ENCODE measurements at places on chromosomes 1 and 21. TPM values are rescaled to one million over a fixed set of nuclear protein-coding genes. Genes with fewer than 3 reads are reported as not detected.

GRCh38 chr1:151501474-151501873 lies 9.7 kb upstream of the CGN start:
- DNase-seq: peak; percentile 86
- H3K27ac ChIP-seq: peak overlapping the region; percentile 86
- H3K4me1 ChIP-seq: peaks cover 36% of the 10 kb centered on the region

DNA sequence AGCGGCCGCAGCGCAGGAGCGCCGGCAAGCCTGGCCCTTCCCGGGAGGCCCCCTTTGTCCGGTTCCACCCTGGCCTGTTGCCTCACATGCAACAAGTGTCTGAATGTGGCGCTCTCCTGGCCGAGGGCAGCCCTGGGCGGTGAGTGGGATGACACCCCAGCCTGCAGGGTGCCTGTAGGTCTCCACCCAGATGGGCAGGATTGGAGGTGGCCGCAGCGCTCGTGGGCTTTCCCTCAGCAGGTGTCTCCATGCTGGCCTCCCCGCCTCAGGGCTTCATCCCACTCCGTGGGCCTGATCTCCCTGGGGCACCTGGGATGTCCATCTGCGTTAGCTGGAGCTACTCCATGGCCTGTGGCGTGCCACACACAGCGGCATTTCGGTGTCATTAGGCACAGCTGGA lies 1.5 kb downstream of the MIB2 start:
- H3K36me3 ChIP-seq: peaks cover 14% of the 10 kb centered on the region
- peaks cover 10% of the 10 kb centered on the region for H3K4me1 ChIP-seq
- peak overlapping the region; percentile 58 for H3K4me3 ChIP-seq

DNA sequence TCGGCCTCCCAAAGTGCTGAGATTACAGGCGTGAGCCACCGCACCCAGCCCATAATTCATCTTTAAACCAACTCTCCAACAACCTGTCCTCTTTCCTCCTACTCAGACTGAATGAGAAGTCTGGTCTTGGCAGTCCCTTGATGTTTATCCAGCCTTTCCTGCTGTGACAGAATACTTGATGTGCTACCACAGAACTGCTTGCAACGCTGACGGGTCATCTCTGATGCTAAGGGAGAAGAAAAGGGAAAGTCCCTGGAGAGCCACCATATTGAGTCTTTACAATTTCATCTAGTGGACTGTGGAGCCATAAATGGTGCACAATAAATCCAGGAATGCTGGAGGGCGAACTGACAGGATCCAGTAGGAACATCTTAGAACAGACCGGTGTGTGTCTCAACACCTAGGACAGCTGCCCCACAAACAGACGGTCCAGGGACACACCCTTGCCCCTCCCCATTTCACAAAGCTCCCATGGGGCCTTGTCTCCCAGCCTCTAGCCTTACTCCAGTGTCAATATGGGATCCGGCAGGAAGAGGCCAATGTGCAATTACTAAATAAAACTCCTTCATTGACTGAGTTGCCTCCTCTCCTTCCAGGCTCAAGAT lies 30.7 kb downstream of the JAK1 start:
- H3K4me3 ChIP-seq: no peak overlapping the region
- H3K27me3 ChIP-seq: no peaks in the 10 kb centered on the region
- H3K27ac ChIP-seq: peak overlapping the region; percentile 2
- H3K36me3 ChIP-seq: no peaks in the 10 kb centered on the region
- peaks cover 9% of the 10 kb centered on the region for H3K4me1 ChIP-seq
- DNase-seq: peak; percentile 67

Gene TTC22
- 28.2 TPM for polyA plus RNA-seq

Gene AMPD1
- 0.13 TPM for polyA plus RNA-seq

DNA sequence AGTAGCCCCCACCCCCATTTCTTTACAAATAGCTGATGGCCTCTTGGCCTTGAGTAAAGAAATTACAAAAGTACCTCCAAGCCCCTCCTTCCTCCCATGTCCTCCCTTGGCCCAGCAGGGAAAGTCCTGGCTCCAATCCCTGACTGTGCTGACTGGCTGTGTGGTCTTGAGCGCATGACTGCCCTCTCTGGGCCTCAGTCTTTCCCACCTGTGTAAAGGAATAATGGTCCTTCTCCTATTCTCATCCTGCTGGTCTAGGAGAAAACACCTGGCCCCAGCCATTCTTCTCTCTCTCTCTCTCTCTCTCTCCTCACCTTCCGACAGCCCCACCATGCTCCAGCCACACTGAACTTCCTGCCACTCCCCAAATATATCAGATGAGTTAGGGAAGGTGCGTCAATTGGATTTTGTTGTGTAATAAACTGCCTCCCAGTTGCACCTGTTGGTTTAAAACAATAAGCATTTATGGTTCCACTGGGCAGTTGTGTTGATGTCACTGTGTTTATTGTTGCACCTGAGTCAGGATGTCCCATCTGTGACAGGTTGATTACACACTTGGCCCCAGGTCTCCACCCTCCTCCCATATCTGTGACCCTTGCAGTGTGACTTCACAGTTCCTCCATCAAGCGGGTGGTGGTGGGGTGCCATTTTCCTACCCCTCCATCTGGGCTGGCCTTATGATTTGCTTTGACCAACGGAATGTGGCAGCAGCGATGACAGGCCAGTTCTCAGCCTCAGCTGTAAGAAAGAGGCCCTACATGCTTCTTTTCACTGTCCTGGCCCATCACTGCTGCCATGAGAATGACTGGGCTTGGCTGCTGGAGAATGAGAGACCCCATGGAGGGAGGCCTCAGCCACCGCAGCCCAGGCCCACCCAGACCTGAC lies 22.3 kb upstream of the LRP8 start:
- DNase-seq: no peak
- no peak overlapping the region for H3K27ac ChIP-seq
- H3K4me1 ChIP-seq: no peaks in the 10 kb centered on the region
- no peaks in the 10 kb centered on the region for H3K36me3 ChIP-seq
- H3K4me3 ChIP-seq: no peak overlapping the region
- H3K27me3 ChIP-seq: no peaks in the 10 kb centered on the region

Gene CHI3L2
- polyA plus RNA-seq: 2.4 TPM

- H3K4me3 ChIP-seq: no peak overlapping the region
- H3K36me3 ChIP-seq: no peaks in the 10 kb centered on the region
- peaks cover 22% of the 10 kb centered on the region for H3K4me1 ChIP-seq
- no peaks in the 10 kb centered on the region for H3K27me3 ChIP-seq
- no peak overlapping the region for H3K27ac ChIP-seq
- DNase-seq: no peak
Measured at GRCh38 chr1:234868296-234869147, 258.5 kb upstream of the IRF2BP2 start.

Gene IGSF9
- polyA plus RNA-seq: 107 TPM

GRCh38 chr1:112388436-112388835 lies 7.6 kb upstream of the CTTNBP2NL start:
- peak overlapping the region; percentile 39 for H3K27ac ChIP-seq
- no peaks in the 10 kb centered on the region for H3K36me3 ChIP-seq
- no peak for DNase-seq
- peaks cover 43% of the 10 kb centered on the region for H3K4me1 ChIP-seq
- H3K4me3 ChIP-seq: no peak overlapping the region

DNA sequence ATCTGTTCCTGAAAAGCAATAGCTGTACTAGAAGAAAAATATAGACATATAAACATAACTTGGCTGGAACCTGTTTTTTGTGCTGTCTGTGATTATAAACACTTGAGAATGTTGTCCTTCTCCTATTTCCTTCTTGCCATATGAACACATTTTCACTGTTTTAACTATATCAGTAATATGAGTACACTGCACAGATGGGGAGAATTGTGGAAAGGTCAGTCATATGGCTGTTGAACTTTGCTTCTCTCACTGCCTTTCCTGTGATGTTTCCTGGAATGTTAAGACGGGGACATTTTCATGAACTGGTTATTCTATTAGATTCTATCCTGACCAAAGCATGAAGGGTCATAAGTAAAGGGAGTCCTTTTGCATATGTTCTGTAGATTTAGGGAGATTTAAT lies 24.9 kb downstream of the HMCN1 start:
- no peaks in the 10 kb centered on the region for H3K4me1 ChIP-seq
- no peak overlapping the region for H3K4me3 ChIP-seq
- DNase-seq: no peak

GRCh38 chr1:224333309-224333926 lies 3.4 kb upstream of the NVL start:
- no peaks in the 10 kb centered on the region for H3K36me3 ChIP-seq
- no peak for DNase-seq
- H3K27ac ChIP-seq: no peak overlapping the region
- H3K4me3 ChIP-seq: no peak overlapping the region

- no peaks in the 10 kb centered on the region for H3K4me1 ChIP-seq
- no peak overlapping the region for H3K27ac ChIP-seq
- no peak overlapping the region for H3K4me3 ChIP-seq
- DNase-seq: no peak
- no peaks in the 10 kb centered on the region for H3K36me3 ChIP-seq
- peaks cover 7% of the 10 kb centered on the region for H3K27me3 ChIP-seq
Measured at GRCh38 chr1:184004935-184005334, 32.6 kb downstream of the COLGALT2 start.

- H3K27me3 ChIP-seq: peaks cover 20% of the 10 kb centered on the region
- H3K27ac ChIP-seq: no peak overlapping the region
- no peaks in the 10 kb centered on the region for H3K4me1 ChIP-seq
- no peak for DNase-seq
- H3K4me3 ChIP-seq: no peak overlapping the region
- no peaks in the 10 kb centered on the region for H3K36me3 ChIP-seq
Measured at GRCh38 chr1:226569879-226570547, 21.4 kb downstream of the STUM start.

DNA sequence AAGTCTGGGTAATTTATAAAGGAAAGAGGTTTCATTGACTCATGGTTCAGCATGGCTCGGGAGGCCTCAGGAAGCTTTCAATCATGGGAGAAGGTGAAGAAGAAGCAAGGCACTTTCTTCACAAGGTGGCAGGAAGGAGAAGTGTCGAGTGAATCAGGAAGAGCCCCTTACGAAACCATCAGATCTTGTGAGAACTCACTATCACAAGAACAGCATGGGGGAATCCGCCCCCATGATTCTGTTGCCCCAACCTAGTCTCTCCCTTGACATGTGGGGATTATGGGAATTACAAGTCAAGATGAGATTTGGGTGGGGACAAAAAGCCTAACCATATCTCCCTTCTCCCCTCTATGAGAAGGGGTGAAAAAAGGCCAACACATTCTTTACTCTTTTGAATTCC lies 11.2 kb upstream of the IVNS1ABP start:
- H3K4me3 ChIP-seq: no peak overlapping the region
- H3K27ac ChIP-seq: no peak overlapping the region
- DNase-seq: no peak

DNA sequence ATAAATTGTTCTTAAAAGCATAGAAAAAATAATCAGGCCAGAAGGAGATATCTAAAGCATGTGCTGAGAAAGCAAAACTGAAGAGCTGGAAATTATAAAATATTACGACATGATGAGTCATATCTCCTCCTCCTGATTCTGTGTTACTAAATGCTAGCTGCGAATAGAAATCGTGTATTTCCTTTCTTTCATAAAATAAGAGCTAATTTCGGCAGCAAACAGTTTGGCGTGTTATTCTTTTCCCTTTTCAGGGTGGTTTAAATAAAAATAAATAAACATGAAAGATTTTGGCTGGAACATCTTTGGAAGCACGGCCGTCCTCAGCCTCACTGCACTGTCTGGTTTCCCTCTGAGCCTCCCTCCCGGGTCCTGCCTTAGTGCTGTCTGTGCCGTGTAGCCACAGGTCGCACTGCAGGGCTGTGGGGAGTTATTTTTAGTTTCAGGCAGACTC lies 56.0 kb downstream of the ADARB1 start:
- H3K27me3 ChIP-seq: no peaks in the 10 kb centered on the region
- no peaks in the 10 kb centered on the region for H3K36me3 ChIP-seq
- peak; percentile 64 for DNase-seq
- no peak overlapping the region for H3K4me3 ChIP-seq
- H3K27ac ChIP-seq: peak overlapping the region; percentile 62

- H3K4me3 ChIP-seq: no peak overlapping the region
- H3K4me1 ChIP-seq: no peaks in the 10 kb centered on the region
- no peaks in the 10 kb centered on the region for H3K27me3 ChIP-seq
- DNase-seq: no peak
- no peaks in the 10 kb centered on the region for H3K36me3 ChIP-seq
Measured at GRCh38 chr1:192436441-192437078, 119.8 kb downstream of the RGS21 start.

DNA sequence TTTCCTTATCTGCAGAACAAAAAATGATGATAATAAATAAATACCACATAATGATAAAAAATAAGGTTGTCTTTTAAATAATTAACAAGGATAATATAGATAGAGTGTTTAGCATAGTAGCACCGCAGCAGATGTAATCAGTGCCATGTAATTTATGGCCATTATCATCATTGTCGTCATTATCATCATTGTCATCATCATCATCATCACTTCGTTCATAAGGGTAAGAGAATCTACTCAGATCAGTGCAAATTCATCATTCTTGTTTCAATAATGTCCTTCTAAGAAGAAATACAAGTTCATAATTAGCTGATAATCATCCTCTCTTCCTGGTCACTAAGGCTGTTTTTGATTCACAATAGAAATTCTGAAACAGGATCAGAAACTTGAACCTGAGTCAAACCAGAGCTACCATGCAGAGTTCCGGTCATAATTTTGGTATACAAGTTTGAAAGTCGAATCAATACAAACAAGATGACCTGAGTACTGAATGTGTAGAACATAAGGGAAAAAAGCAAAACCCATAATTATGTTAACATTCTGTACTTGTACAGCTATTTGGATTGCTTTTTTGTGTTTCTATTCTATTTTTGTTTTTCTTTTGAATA lies 172.0 kb downstream of the LRRC40 start:
- no peaks in the 10 kb centered on the region for H3K27me3 ChIP-seq
- no peak overlapping the region for H3K4me3 ChIP-seq
- no peak for DNase-seq
- no peaks in the 10 kb centered on the region for H3K4me1 ChIP-seq
- no peaks in the 10 kb centered on the region for H3K36me3 ChIP-seq
- H3K27ac ChIP-seq: no peak overlapping the region

- no peak for DNase-seq
- no peak overlapping the region for H3K27ac ChIP-seq
- no peaks in the 10 kb centered on the region for H3K36me3 ChIP-seq
- H3K27me3 ChIP-seq: no peaks in the 10 kb centered on the region
- no peaks in the 10 kb centered on the region for H3K4me1 ChIP-seq
Measured at GRCh38 chr1:199313444-199313843, 674.6 kb downstream of the PTPRC start.

Gene CRYAA
- polyA plus RNA-seq: not detected

Gene PDZK1
- polyA plus RNA-seq: 62.3 TPM

DNA sequence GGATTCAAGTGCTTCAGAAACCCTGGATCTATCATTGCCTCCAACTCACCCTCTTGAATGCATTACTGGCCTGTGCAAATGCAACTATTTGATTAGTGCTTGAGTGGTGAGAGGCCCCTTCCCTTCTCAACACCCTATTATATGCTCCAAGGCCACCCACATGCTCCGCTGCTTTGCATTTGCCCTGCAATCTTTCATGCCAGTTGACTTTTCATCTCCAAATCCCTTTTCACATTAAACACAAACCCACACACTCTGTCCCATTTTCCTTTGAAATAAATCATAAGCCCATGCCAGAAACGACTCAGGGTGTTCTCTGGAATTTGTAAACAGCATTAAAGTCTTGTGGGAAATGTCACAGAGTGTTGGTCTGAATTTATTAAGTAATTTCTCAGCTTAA lies 78.9 kb upstream of the CTTNBP2NL start:
- H3K4me3 ChIP-seq: no peak overlapping the region
- H3K27me3 ChIP-seq: peaks cover 13% of the 10 kb centered on the region
- no peak for DNase-seq
- no peaks in the 10 kb centered on the region for H3K4me1 ChIP-seq
- no peak overlapping the region for H3K27ac ChIP-seq

Measured in large intestine (tissue), 12 donors.